GM10248 (cell line): ENCODE measurements at places on chromosomes 7 and 10.

GRCh38 chr10:82194419-82194818, 319.4 kb downstream of the NRG3 start:
- no peak for DNase-seq

- no peak for DNase-seq
These were observed 481.1 kb downstream of the SEMA3D start for GRCh38 chr7:84705706-84706105.

- no peak for DNase-seq
These were observed 43.1 kb downstream of the CREB3L2 start for GRCh38 chr7:137958470-137959431.

DNA sequence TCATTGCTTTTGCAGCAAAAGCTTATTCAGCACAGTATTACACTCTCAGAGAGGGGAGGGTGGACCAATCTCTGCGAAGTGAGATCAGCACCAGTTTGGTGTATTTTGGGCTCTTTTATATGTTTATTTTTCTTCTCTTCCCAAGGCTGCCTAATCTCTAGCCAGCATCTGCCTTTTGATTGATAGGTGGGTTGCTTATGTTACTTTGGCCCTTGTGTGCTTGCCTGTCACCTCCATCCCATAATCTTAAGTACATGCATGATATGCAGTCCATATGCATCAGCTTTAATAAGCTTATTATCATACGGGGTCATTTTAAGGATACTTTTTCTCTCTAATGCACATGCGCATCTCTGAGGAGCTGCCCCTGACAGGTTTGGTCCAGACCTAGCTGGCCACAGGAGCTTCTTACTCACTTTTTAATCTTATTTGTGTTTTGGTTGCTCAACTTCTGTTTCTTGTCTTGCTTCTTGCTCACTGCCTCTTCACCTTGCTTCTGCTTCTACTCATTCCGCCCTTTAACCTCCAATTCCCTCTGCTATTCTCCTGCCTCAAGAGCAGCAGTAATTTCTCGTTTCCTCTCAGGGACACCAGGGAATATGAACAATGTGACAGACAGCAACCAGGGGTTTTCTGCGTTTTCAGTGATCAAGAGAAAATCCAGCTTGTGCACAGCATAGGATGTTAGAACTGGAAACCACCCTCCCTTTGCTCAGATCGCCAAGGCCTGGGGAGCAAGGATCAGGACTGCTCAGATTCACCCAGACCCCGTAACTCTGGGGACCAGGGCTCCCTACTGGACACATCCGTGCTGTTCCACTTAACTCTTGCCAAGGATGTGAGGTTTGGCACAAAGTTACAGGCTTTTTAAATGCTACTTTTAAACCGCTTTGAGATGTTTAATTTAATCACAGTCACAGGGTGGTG, 10.0 kb downstream of the RGR start:
- no peak for DNase-seq

DNA sequence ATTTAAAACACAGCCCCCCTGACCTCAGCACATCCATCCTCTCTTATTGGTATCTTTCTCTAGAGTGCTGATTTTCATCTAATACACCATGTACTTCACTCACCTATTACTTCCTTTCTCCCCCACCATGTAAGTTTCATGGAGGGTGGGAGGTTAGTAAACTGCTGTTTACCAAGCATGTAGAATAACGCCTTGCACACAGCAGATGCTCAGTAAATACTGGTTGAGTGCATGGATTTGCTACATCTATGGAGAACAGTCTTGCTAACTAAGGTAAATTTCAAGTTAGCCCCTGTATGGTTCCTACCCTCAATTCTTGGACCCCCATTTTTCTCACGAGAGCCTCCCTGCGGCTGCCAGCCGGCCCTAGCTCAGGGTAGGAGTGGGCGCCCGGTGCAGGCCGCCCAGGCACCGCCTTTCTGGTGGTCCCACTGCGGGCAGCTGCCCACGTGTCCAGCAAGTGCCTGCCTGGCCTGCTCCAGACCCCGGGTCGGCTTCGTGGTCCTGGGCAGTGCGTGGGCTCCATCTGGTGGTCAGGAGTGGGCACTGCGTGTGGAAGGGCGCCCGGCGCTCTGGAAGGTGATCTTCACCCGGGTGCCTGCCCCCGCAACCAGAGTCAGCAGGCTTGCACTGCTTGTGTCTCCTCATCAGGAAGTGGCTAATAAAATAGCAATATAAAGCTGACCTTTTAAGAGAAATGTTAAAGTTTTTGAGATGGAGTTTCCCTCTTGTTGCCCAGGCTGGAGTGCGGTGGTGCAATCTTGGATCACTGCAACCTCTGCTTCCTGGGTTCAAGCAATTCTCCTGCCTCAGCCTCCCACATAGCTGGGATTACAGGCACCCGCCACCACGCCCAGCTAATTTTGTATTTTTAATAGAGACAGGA, 63.4 kb upstream of the DNAJB6 start:
- peak; percentile 90 for DNase-seq

- DNase-seq, result no peak
These were observed 150.4 kb downstream of the DGKI start for GRCh38 chr7:137696376-137696775.

- DNase-seq, result no peak
These were observed 173.6 kb downstream of the KIAA1217 start for GRCh38 chr10:24382596-24382978.
